ENCODE measurements at places on chromosomes 2 and 18.

GRCh38 chr2:227474410-227474809 is 2.5 kb downstream of the AGFG1 start:
- no peak for DNase-seq

GRCh38 chr2:71243634-71244301 is 16.9 kb upstream of the PAIP2B start:
- no peak for DNase-seq

DNA sequence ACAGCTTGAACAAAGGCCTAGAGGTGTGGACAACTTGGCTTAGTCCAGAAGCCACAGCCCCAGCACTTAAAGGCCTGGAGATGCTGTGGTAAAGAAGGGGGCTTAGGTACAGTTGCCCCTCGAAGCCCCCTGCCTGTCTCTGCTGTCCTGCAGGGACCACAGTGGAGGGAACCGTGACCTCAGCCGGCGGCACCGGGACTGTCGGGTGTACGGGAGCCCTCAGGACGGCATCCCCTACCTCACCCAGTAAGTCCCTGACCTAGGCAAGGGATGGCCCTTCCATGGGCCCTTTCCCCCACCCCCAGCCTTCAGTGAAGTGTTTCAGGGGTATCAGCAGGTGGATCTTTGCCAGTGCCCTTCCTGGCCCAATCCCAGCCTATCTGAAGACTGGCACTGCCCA is 15.3 kb upstream of the CATIP start:
- no peak for DNase-seq

DNA sequence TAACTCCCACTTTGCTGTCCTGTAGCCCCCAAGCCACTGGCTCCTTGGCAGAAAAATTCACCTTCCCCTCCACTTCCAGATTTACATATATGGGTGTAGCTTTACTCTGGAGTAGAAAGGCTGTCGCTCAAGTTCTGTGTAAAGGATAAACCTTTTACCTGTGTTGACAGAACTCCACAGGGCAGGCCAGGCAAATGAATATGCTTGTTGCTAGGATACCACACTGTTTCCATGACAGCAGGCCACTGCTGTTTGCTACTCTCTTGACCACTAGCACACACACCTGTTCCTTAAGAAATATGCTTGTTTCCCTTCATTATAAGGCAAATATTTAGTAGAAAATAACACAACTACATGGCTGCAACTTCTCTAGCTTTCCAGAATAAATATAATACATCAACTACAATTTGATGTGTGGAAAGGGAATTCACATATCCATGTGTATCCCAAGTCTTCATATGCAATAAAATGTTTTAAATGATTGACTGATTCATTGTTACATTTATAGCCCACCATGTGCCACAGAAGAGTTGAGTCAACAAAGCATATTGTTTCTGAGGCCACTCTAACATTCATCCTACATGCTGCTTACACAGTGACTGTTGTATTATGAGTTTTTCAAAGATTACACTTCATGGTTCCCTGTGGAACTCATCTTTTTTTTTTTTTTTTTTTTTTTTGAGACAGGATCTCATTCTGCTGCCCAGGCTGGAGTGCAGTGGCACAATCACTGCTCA is 56.2 kb upstream of the ROCK1 start:
- peak; percentile 99 for DNase-seq

DNA sequence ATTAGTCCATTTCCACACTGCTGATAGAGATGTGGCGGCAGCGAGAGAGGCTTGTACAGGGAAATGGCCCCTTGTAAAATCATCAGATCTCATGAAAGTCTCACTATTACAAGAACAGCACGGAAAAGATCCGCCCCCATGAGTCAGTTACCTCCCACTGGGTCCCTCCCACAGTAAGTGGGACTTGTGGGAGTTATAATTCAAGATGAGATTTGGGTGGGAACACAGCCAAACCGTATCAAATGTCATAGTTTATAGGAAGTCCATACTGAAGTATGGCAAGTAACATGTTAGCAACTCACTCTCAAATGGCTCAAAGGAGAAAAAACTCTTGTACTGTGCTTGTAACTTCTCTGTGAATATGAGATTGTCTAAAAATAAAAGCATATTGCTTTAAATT is 56.1 kb downstream of the FARP2 start:
- DNase-seq, result no peak

DNA sequence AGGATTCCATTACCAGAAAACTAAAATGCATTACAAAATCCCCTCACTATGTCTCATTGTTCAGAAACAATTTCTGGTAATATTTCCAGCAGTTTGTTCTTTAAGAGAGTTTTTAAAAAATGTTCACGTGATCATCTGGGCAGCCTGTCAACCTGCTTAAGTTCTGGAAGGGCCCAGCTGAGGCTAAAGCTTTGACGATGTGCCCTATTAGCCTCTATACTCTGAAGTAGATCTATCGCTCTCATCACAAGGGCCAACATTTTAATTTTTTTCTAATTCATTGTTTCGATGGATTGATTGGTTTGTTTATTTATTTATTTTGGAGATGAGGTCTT is 205.8 kb downstream of the PRKCE start:
- DNase-seq, result no peak

DNA sequence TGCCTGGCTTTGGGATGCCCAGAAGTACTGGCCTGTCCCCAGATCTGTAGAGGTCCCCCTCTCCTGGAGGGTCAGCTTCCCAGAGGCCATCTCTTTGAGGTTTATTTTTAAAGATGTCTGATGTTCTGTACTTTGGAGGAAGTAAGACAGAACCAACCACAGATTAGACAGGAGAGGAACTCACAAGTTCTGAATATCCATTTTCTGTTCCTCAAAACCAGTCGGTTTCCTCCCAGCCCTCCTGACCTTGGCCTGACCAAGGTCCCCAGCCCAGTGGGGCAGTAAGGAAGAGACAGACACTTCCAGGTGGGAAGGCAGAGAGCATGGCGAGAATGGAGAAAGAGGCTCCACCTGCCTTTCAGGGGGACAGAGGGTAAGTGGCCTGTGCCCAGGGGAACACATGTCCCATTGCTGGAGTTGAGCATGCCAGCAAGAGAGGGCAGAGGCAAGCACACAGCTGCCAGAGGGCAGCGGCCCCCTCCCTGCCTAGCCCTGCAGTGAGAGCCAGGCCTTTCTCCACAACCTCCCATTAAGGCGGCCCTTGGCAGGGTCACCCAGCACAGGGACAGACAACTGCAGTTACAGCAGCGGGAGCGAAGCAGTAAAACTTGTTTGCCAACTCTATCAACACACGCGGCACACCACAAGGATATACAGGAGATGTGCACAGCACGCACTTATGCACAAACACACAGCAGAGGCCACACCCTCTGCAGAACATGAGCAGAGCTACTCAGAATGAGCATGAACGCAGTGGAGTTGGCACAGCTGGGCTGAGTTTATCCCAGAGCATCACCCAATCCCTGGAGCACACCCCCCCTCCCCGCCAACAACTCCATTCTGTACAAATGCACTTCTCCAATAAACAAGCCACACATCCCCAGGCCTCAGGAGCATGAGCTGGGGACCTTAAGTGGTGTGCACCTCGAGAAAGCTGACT is 18.5 kb upstream of the SEMA4C start:
- peak; percentile 41 for DNase-seq

- no peak for DNase-seq
Observed at GRCh38 chr2:188647430-188648070, 326.6 kb upstream of the COL3A1 start.

GRCh38 chr18:59012815-59013705 is 126.6 kb upstream of the SEC11C start:
- no peak for DNase-seq

GRCh38 chr2:78973630-78974029 is 51.9 kb upstream of the REG3G start:
- DNase-seq, result no peak

- no peak for DNase-seq
Observed at GRCh38 chr2:1721706-1722646, 22.3 kb downstream of the PXDN start.

DNA sequence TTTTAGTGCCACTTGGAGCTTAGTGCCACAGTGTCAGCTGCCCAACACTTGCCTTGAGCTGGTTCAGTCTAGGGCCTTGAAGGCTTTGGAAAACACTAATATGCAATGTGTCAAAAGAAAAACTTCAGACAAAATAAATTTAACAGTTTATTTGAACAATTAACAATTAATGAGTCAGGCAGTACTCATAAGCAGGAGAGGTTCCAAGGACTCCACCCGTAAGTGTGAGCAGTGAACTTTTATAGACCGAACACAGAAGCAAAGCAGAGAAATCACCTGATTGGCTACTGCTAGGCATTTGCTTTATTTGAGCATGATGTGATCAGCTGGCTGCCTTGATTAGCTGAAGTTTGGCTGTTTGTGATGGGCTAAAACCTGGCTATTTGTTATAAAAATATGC is 49.5 kb upstream of the TBC1D8 start:
- DNase-seq, result no peak

DNA sequence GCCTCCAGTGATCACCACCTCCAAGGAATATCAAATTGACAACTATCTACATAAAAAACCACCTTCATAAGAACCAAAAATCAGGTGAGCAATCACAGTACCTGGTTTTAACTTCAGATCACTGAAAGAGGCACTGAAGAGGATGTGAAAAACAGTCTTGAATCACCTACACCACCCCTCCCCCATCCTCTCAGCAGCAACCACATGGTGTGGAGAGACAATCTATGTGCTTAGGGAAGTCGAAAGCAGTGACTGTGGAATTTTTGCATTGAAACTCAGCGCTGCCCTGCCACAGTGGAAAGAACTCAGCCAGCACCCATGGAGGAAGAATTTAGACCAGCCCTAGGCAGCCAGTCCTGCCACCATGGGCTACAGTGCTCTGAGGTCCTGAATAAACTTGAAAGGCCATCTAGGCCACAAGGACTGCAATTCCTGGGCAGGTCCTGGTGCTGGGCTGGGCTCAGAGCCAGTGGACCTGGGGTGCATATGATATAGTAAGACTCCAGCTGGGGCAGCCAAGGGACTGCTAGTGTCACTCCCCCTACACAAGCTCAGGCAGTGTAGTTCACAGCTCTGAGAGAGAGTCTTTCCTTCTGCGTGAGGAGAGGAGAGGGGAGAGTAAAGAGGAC is 75.6 kb downstream of the ATL2 start:
- no peak for DNase-seq

- DNase-seq, result no peak
Observed at GRCh38 chr2:218392891-218393462, 6.7 kb upstream of the CTDSP1 start.

- no peak for DNase-seq
Observed at GRCh38 chr18:58178511-58178910, 134.5 kb downstream of the NEDD4L start.

DNA sequence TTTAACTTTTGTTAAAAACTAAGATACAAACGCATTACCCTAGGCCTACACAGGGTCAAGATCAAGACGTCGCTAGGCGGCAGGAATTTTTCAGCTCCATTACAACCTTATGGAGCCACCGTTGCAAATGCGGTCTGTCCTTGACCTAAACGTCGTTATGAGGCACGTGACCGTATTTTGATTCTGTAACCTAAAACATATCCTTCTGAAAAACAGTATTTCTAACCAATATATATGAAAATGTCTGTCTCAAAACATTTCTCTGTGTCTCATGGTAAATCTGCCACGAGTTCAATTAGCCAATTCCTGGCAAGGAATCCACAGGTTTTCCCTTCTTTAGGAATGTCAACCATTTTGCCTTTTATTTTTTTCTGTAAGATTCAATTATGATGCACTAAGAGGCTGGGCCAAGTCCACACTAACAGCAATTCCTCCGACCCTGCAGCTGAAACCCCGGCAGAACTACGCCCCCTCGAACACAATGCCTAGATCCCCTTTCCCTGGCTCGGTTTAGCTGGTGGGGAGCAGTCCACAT is 1.7 kb downstream of the RTN4 start:
- peak; percentile 66 for DNase-seq

GRCh38 chr2:78439122-78439521 is 586.4 kb upstream of the REG3G start:
- DNase-seq, result no peak

- no peak for DNase-seq
Observed at GRCh38 chr2:197163712-197164140, 146.9 kb downstream of the ANKRD44 start.

GRCh38 chr2:121649149-121649595 is at the start of gene CLASP1:
CLASP1 (minus strand) TSS chr2:121649462; CDS start chr2:121605895, 43,567 bp downstream.
- DNase-seq, result no peak

- no peak for DNase-seq
Observed at GRCh38 chr2:239598732-239599090, 197.9 kb upstream of the HDAC4 start.

DNA sequence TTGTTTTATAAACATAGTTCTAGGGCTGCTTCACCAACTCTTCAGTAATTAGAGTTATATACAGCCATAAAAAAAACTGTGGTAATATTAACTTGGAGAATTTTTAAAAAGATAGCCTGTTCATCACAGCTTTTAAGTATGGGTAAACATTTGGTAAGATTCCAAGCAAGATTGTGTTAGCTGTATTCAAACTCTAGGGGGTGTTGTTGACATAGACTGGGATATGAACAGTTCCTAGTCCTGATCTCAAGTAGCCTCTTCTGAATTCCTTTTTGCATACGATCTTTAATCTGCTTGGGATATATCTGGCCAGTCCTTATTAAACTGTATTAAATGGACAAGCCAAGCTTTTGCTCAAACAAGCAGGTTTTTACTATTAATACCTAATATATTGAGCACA is 13.4 kb downstream of the NOP58 start:
- DNase-seq, result peak; percentile 7

DNA sequence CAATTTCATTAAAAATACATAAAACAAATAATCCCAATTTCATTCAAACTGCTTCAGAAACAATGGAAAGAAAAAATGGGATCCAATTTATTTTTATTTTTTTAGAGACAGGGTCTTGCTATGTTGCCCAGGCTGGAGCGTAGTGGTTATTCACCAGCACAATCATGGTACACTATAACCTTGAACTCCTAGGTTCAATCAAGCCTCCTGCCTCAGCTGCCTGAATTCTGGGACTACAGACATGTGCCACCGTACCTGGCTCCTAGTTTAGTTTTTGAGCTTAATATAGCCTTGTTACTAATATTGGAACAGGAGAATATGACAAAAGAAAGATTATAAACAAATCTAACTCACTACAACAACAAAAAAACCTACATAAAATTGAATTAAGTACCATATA is 34.2 kb downstream of the SAP130 start:
- DNase-seq, result no peak

DNA sequence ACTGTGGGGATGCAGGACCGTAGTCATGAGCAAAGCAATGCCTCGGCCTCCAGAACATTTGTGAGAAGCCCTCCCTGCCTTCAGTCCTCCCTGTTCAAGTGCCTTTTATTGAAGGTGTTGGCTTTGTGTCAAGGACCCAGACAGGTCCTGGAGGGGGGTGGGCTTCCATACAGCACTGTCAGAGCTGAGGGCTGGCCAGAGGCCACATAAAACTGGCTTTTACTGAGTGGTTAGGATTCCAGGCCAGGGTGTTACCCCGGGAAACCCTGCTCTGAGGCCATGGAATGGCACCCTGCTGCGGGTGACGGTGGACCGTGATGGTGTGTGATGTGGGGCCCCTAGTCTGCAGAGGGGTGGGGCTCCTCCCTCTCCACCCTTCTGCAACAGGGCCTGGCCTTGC is 41.6 kb downstream of the TOGARAM2 start:
- DNase-seq, result no peak

GRCh38 chr18:44700652-44701051 is 20.0 kb downstream of the SETBP1 start:
- DNase-seq, result no peak

Data from NCI-H748 treated with DMSO at 0.1 percent for 48 hours (cell line).